ENCODE measurements at places on chromosomes 1 and 21. TPM values are rescaled to one million over a fixed set of nuclear protein-coding genes. Genes with fewer than 3 reads are reported as not detected.

Gene THEM5
- total RNA-seq, result not detected

Gene TFF2
- not detected for total RNA-seq

Gene YOD1
- total RNA-seq, result 11.7 TPM

Gene S100A5
- not detected for total RNA-seq

Gene ODR4
- total RNA-seq, result 23.0 TPM

Gene EPHA10
- not detected for total RNA-seq

Gene DMRTA2
- total RNA-seq, result not detected

Gene PPM1J
- 0.65 TPM for total RNA-seq

Gene SPAG17
- 5.0 TPM for total RNA-seq

Gene PRAMEF6
- not detected for total RNA-seq
